Activated CD4-positive, alpha-beta T cell treated with anti-CD3 and anti-CD28 coated beads, Interleukin-2, amount 50 U/mL, for 16 hours (primary cell): ENCODE measurements at places on chromosomes 16 and 17.

GRCh38 chr17:68539548-68540467 is 27.6 kb downstream of the PRKAR1A start:
- no peak for DNase-seq

DNA sequence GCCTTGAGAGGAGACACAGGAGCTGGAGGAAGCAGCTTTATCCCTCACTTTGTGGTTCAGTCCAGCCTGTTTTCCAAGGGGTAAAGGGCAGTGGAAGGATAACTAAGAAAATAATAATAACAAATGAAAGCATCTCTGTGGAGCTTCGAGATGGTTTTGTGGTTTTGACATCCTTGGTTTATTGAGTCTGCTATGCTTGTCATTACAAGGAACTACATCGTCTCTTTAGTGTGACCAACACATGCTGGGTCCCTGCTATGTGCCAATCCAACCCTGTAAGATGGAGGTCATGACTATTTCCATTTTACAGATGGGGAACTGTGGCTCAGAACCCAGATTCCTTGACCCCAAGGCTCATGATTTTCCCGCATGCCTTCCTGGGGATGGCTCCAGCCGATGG is 124.8 kb downstream of the MRM1 start:
- DNase-seq = peak; percentile 6

DNA sequence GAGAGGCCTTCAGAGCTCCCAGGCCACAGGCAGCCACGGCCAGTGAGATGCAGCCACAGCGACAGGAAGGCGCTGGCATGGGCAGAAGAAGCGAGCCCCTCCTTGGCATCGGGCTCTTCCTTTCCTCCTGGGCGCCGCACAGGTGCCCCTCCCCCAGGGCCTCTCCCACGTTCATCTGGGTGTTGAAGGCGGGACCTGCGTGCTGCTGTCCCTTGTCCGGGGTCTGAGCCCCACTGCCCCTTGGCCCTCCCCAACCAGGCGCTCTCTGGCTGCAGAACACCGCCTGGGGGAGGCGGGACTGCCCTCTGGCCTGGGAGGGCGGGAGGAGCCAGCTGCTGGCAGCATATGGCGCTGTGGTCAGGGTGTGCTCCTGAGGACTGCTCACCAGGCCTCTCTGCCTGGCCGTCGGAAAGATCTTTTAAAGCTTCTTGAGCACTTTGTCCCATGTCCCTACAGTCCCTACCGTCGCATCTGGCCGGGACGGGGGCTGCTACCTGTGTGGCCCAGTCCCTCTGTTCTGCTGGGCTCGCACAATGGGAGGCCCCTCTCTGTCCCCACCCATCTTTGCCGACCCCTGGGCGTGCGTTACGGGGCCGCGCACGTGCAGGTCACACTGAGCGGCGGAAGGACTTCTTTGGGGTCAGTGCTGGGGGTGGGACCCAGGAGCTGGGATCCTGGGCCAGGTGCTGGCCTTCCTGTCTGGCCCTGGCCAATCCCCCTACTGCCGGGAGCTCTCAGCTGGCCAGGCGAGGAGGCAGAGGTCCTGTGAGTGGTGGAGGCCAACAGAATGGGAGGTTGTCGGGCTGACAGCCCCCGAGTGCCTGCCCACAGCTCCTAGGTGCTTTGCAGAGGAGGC is 1.7 kb downstream of the SLC25A10 start:
- no peak for DNase-seq

DNA sequence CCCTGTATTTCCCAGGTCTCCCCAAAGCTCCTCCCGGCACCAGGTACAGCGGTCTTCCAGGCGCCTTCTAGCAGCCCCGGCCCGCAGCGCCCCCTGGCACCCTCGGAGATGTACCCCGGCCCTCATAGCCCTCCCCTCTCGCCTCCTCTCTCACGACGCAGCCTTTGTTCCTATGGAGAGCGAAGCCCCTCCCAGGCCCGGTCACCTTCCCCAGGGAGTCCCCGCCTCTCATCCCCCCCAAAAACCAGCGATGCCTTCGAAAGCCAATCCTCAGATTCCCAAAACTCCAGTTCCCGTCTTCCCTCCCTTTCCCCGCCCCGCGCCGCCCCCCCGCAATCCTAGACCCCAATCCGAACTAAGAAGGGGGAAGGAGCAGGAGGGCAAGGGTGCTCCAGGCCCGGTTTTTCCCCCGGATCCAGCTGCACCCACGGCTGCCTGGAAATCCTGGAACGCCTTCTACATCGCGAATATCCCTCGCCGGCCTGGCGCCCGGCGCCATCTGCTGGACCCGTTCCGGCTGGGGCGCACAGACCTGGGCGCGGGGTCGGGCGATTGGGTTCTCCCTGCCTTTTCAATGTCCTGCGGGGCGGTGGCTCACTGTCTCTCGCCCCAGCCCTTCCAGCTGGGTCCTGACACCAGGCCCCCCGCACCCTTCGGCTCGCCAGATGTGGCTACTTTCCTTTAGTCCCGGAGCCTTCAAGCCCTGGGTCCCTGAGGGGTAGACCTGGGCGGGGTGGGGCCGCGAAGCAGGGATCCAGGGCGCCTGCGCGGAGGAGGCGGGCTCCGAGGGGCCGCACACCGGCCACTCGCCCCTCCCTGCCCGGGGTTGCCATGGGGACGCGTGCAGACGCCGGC is at the start of gene DNAH2:
TSS of gene DNAH2 (plus strand) at position 844 of the 855 bp plus-strand sequence. CDS start 1,991 bp downstream, outside the sequence.
- peak; percentile 21 for DNase-seq

GRCh38 chr16:7492122-7492521 is 159.5 kb downstream of the RBFOX1 start:
- no peak for DNase-seq

GRCh38 chr16:27311448-27311830 is 2.3 kb upstream of the IL4R start:
- DNase-seq = no peak

GRCh38 chr17:65444049-65444448 is 117.4 kb downstream of the AXIN2 start:
- no peak for DNase-seq

GRCh38 chr16:63239065-63239570 is 1202.9 kb upstream of the CDH8 start:
- DNase-seq = no peak

GRCh38 chr17:64765191-64765889 is 103.2 kb upstream of the SMURF2 start:
- DNase-seq = no peak

GRCh38 chr16:80947239-80947638 is 59.4 kb downstream of the CMC2 start:
- peak; percentile 10 for DNase-seq

DNA sequence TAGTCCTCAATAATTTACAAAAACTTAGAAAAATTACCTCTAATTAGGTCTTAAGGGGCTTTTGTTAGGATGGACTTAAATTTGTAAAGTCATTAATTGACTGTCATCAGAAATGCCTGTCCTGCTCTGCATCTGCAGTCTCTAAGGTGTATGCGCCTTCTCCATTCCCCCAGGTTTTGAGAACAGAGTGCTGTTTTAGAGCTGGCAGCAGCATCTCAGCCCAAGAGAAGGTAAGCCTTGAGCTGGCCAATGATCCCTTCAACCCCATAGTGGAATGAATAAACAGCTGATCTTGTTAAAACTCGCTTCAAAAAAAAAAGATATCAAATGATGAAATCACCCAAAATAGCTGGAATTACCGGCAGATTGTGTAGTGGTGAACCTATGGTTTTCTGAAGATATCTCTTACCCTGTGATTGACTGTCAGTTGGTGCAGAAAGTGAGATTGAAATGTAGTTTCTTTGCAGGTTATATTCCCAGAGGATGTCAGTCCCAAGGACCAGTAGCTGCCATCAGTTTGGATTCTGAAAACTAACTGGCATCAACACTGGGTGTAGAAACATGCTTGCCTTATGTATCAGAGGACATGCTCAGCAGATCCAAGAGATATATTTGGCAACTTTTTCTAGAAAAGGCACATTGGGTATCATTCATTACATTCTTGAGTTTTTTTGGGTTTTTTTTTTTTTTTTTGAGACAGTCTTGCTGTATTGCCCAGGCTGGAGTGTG is 25.7 kb downstream of the TRPV2 start:
- no peak for DNase-seq

- DNase-seq = peak; percentile 48
Observed at GRCh38 chr17:82228842-82229697, at the start of gene SLC16A3. SLC16A3 (plus strand) TSS chr17:82229042; CDS start chr17:82236009, 6,967 bp downstream.

- no peak for DNase-seq
Observed at GRCh38 chr17:43769426-43769825, 9.4 kb downstream of the DUSP3 start.

DNA sequence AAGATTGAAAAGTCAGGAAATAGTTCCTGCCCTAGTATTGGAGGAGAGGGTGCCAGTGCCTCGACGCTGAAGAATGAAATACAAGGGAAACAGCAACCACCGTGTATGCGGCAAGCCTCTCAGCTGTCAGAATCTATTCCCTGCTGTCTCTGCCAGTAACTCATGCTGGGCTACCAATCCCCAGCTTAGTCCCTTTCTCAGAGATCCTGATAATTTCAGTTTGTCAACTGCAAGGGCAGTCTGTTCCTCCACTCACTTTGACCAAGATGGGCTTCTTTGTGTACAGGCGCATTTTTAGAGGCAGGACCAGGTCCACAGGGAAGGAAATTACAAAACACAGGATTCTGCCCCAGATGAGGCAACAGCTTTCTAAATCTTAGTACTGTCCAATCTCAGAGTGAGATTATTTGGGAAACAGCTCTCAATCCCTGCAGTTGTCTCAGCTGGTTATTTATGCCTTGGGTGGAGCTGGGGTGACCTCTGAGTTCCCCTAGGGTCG is 1.3 kb downstream of the NQO1 start:
- no peak for DNase-seq

GRCh38 chr16:67804853-67805542 is 1.4 kb downstream of the RANBP10 start:
- DNase-seq = no peak

DNA sequence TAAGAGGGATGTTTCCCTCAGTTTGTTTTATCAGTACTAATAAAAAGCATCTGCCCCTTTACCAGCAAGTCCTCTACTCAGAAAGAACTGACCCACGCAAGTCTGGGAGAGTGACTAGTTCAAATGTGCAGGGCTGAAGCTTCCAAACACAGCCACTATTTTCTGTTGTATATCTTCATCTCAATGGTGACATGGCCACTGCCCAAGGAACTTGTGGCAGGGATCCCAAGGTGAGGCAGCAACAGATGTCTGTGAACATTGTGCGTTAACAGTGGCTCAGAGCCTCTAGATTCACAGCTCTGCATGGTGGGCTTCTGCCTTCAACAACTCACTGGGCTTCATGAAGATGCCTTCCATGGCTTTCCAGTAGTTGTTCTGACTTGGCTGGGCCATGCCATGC is 3.7 kb upstream of the BLTP2 start:
- no peak for DNase-seq

- DNase-seq = peak; percentile 68
Observed at GRCh38 chr16:4116325-4117249, at the start of gene ADCY9. ADCY9 (minus strand) TSS chr16:4116442; CDS start chr16:4115442, 1,000 bp downstream.

GRCh38 chr17:14092808-14093207 is 23.5 kb downstream of the COX10 start:
- DNase-seq = no peak

GRCh38 chr17:41551365-41551764 is 20.5 kb downstream of the KRT9 start:
- DNase-seq = no peak

DNA sequence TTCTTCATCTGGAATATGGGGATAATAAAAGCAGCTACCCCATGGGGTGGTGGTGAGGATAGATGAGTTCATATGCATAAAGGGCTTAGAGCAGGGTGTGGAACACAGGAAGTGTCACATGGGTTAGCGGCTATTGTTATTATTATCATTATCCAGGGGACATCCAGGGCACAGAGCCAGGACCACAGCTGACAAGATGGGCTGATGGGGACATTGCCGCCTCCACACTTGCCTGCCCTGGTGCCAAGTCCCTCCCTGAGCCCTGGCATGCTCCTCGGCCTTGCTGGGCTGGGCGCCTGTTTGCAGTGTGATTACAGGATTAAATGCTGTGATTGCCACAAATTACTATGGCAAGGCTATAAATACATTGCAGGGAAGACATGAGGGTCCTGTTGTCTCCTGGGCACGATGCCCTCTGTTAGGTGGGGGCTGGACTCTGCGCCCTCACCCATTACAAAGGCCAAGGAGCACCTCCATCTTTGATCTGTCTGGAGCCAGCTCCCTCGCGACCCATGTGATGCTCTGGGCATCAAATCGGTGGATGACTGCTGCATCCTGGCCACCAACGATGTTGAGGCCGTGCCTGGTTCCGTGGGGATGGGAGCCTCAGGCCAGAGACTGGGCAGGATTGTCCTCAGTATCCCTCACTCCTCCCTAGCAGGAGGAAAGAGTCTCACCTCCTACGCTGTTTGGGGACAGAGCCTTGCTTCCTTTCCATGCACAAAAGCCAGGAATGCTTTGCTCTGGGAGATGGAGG is 43.2 kb downstream of the PIMREG start:
- DNase-seq = no peak
